ENCODE measurements at places on chromosomes 3 and 15.

DNA sequence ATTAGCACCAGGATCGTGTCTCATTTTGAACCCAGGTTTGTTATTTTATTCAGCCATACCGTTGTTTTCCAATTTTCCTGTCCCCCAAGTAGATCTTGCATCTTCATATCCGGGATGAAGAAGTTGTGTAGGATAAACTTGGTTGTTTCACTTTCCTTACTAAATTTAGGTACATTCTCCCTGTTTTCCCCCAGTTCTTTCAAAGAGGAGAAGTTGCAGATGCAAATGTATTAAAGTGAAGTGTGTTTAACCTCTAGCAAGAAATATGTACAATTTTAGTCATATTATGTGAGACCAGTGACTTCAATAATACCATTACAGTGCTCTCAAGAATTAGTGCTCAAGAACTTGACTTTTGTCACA lies 1.3 kb downstream of the ATXN7 start:
- no peak for DNase-seq

DNA sequence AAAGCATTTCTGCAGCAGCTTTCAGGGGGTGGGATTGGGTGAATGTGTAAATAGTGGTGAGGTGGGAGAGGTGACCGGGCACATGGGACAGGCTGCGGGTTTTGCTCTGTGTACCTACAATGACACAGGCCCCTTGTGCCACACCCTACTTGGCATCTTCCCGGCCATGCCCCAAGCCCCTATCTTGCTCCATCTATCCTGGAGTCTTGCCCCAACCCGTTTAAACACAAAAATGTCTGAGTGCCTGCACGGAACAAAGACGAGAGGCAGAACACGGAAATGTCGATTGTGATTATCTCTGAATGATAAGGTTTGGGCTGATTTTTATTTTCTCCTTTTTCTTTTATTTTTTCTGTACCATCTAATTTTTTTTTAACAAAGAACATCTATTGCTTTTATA lies 46.0 kb upstream of the SLC6A1 start:
- DNase-seq, result no peak

DNA sequence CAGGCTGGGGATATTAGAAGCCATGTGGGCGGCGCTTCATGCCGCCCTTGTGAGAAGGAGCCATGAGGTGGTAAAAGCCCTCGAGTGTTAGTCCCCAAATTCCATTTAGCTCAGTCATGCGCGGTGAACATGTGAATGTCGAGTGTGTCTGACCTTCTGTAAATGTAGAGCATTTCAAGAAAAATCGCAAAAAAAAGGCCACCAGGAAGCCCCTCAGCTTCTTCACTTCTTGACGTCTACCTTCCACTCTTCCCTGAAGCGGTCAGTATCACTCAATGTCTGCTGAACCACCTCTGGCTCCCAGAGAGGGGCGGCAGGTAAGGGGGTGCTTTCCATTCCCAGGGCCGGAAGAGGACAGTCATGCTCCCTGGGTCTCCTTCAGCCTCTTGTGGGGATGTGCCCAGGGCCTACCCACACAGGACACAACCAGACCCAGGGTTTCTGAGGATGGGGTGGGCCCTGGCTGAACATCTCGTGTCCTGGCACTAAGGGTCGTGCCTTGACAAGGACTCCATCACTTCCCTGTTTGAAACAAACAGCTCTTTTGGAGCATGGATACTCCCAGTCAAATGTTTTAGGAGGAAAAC lies 274.9 kb downstream of the FAM43A start:
- no peak for DNase-seq

DNA sequence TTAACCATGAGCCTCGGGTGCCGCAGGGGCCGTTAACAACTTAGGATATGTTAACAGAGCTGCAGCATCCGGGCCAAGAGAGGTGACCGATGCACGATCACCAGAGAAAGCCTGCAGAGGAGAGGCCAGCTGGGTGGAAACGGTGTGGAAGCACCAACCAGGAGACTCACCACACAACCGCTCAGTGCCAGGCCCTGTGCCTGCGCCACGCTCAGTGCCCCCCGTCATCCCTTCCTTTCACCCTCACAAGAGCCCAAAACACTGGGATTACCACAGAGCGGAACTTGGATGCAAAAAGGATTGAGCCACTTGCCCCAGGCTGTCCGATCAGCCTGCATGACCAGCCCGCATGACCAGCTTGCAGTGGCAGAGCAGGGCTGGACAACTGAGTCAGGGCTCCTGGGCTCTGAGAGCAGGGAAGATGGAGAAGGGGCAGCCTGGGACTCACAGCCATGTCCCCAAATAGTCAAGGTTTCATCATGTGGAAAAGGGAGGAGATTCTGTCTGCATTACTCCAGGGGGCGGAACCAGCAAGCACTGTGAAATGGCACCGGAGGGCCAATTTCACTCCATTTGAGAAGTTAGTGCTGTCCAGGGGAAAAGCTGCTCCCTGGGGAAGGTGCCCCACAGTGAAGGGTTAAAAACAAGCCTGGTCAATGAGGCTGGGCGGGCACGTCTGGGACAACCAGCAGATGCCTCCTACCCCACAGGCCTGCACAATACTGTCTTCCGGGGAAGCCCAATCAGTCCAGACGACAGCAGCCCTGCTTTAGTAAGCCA lies 156.8 kb downstream of the ATP10A start:
- DNase-seq, result no peak

GRCh38 chr15:32737304-32737703 lies 19.5 kb downstream of the GREM1 start:
- no peak for DNase-seq

DNA sequence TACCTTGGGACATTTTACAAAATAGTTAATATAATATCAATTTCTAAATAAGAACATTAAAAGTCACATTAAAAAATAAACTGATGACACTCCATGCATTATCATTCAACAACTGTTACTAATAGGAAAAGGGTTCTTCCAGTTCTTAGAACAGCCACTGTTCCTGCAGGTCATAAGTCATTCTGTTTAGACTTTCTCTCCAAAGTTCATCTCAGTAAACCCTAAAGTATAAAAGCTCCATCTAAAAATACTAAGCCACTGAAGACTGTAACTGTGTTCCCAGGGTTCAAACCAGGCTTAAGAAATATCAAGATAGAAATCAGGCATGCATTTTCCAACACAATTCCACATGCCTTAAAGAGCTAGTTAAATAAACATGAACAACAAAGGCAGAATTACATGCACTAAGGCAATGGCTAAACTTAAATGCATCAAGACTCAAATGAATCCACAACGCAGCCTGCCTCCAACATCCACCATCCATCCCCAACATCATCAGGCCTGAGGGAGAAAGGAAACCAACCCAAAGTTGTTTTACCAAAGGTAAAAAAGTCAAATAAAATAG lies 46.2 kb downstream of the DMXL2 start:
- DNase-seq, result no peak

DNA sequence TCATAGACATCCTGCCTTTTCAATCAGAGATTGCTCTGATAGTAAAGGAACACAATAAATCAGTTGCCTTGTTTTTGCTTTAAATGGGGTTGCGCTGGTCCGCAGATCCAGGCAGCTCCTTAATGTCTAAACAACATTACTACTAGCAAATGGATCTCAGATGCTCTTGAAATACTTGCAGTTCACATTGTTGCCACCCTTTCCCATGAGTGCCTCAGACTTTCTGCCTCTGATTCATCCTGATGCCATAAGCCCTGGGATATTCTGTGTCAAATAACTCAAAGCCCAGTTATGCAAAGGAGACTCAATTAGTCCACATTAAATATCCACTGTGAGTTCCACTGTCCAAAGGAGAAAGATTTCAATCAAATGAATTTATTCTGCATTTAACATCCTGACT lies 196.7 kb downstream of the PLCH1 start:
- peak; percentile 17 for DNase-seq

DNA sequence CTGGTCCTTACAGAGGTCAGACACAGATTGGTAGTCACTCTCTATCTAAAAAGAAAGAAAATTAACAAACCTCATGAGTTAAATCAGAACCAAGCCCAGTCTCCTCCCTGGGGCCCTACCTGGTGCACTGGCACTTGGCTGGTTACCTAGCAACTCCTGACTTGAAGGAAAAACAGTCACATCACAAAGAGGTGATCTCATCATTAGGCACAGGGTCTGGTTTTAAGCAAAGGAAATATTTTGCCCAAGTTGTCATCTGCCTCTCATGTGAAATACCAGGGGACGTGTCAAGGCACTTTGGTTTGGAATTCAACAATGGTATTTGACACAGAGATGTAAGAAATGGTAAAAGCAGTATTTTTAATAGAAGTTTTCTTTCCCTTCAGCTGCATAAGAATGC lies 47.7 kb upstream of the FMN1 start:
- peak; percentile 84 for DNase-seq

DNA sequence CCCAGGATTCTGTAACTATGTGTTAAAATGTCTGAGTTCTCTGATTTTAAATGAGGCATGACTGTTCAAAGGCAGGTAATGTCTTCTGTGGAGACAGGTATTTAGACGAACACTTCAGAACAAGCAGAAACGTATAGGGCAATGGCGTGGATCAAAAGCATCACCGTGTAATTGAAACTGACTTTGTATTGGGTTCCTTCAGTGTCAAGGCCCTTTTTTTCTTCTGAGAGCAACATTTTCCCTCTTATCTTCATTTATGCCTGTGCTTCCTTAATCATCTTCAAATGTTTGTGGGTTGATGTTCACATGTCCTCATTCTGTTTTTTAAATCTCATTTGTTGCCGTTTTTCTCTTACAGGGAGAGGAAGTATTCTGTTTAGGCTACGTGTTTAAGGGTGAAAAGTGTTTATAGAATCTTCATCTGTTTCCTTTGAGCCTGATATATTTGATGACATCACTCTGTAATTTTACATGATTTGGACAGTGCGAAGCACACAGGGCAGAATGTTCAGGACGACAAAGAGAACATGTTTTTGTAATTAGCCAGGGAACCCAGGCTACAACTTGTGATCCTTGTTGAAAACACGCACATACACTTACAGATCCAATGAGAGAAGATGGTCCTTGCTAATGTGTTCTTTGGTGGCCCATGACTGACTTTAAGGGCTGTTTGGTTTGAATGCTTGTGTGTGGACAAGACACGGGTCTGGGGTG lies 196.0 kb downstream of the LRTM1 start:
- no peak for DNase-seq

- DNase-seq, result peak; percentile 82
These were observed at the start of gene MYLK for GRCh38 chr3:123884203-123884831. Gene MYLK, minus strand, starts transcription at chr3:123884332. Its CDS starts 90,491 bp downstream, at chr3:123793841.

GRCh38 chr15:31217566-31218270 lies 108.9 kb upstream of the KLF13 start:
- no peak for DNase-seq

GRCh38 chr3:55167586-55168317 lies 239.9 kb upstream of the LRTM1 start:
- peak; percentile 74 for DNase-seq

- no peak for DNase-seq
These were observed 549.5 kb downstream of the NTRK3 start for GRCh38 chr15:87707071-87707470.

DNA sequence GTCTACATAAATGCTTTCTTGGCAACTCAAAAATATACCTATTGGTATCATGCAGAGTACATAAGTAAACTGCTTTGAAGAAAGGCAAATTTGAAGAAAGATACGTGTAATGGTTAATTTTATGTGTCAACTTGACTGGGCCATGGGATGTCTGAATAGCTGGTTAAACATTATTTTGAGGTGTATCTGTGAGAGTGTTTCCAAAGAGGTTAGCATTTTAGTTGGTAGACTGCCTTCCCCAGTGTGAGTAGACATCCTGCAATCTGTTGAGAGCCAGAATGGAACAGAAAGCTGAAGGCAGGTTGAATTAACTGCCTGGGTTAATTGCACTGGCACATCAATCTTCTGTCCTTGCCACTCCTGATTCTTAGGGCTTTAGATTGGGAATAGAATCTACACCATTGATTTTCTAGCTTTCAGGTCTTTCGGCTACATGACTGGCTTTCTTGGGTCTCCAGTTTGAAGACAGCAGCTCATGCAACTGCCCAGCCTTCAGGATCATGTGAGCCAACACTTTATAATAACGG lies 98.3 kb downstream of the CMSS1 start:
- no peak for DNase-seq

DNA sequence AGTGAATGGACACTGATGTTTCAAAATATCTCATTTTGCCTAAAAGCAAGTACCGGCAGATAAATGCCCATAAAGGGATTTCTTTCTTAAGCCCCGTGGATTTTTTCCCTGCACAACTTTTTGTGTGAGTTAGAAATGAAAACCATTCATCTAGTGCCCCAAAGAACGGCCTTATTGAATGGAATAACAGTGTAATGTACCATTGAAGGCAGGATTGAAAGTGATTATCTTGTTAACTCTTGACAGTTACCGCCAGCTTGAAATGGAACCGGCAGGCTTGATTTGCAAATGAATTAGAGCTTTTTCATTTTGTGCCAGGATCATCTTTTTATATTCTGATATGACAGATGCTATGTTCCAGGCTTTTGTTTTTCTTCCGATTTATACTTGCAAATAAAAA lies 162.2 kb downstream of the RSRC1 start:
- DNase-seq, result no peak

Measured in brain microvascular endothelial cell (primary cell).